Kidney epithelial cell (primary cell): ENCODE measurements at places on chromosomes 1 and 21. TPM values are rescaled to one million over a fixed set of nuclear protein-coding genes. Genes with fewer than 3 reads are reported as not detected.

The NUCKS1 gene
- 63.9 and 72.6 TPM in 2 replicates for total RNA-seq

The NPHS2 gene
- total RNA-seq: 1.7 and 2.5 TPM in 2 replicates

DNA sequence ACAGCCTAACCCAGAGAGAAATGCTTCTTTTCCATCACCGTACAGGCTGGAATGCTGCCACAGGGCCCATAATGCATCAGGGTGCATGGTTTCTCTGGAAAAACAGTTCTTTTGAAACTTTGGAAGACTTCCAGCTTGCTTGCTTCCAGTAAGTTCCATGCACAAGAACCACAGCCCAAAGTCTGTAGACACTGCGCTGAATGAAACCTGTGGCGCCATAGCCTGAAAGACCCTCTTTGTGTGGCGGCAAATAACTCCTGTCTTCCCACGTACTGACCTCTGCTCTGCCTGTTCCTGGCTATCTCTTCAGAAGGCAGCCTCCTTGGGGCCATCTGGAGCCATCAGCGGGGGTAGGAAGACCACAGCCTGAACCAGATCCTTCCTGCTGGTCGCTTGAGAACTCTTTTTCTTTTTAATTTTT lies 15.1 kb downstream of the MIIP start:
- no peak for DNase-seq

GRCh38 chr1:159743651-159744410 lies 29.4 kb upstream of the CRP start:
- DNase-seq: no peak

DNA sequence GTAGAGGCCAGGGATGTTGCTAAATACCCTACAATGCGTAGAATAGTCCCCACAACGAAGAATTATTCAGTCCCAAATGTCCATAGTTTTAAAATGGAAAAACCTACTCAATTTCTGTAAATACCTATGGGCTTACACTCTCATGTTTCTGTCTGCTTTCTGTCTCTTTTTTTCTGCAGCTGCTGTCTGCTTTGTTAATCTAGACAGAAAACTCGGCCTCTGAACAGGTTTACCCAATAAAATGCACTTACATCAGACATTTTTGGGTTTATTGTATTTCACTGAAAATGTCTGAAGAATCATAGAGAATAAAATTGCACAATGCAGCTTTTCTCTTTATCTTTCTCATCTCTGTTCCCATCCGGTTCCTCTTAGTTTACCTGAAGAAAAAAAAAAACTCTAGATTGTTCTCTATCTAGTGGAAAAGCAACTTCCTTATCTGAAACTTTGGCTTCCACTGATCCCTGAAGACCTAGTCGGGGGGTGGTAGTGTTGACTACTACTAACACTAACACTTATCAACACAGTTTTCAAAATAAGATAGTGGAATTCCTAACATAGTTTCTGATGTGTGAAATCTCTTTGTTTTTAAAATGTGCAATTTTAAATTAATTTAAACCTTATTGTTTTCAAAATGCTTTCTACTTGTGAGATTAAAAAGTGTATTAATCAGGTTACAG lies 76.9 kb upstream of the CCDC190 start:
- DNase-seq: no peak

DNA sequence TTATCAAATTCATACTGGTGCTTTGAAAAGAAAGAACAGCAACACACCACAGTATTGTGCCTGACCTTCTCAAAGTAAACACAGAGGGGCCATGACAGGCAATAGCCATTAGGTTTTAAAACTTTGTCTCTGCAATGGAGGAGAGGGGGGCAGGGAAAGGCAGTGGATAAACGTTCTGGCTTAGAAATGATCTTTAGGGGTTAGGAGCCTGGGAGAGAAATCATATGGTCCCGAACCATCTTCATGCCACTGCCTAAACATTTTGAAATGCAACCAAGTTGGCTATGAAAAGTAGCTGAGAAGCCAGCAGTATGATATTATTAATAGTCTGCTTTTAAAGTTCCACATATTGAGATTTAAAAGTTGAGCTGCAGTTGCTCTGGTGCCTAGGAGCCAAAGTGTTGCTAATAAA lies 39.8 kb downstream of the PLPP3 start:
- DNase-seq: no peak

- no peak for DNase-seq
Measured at GRCh38 chr1:1179983-1180861, 6.5 kb downstream of the TTLL10 start.
